Activated CD4-positive, alpha-beta T cell treated with anti-CD3 and anti-CD28 coated beads, Interleukin-2, amount 50 U/mL, for 24 hours (primary cell): ENCODE measurements at places on chromosomes 1 and 21.
A peak's percentile ranks its signal among the peaks of the same experiment; 100 is the strongest.

- DNase-seq, result no peak
Observed at GRCh38 chr1:88680911-88681622, 3.0 kb upstream of the PKN2 start.

GRCh38 chr1:1063945-1064831 lies 9.9 kb downstream of the RNF223 start:
- peak; percentile 70 for DNase-seq

GRCh38 chr1:8096105-8097011 lies 70.2 kb upstream of the ERRFI1 start:
- DNase-seq, result no peak

DNA sequence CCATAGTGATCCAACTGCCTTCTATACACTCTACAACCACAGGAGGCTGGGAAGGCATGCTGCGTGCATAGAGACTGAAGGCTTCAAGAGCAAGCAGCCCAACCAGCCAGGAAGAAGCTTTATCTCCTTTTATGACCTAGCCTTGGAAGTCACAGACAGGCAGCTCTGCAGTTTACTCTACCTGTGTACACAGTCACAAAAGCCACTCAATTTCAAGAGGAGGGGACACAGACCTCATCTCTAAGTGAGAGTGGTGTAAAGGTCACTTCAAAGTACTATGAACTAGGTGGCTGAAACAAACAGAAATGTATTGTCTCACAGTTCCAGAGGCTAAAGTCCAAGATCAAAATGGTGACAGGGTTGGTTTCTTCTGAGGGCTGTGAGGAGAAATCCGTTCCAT lies 69.6 kb upstream of the GJB5 start:
- no peak for DNase-seq

GRCh38 chr1:119943216-119943615 lies 46.9 kb upstream of the ADAM30 start:
- no peak for DNase-seq

GRCh38 chr1:3733094-3733882 lies 19.0 kb upstream of the CCDC27 start:
- DNase-seq, result no peak

DNA sequence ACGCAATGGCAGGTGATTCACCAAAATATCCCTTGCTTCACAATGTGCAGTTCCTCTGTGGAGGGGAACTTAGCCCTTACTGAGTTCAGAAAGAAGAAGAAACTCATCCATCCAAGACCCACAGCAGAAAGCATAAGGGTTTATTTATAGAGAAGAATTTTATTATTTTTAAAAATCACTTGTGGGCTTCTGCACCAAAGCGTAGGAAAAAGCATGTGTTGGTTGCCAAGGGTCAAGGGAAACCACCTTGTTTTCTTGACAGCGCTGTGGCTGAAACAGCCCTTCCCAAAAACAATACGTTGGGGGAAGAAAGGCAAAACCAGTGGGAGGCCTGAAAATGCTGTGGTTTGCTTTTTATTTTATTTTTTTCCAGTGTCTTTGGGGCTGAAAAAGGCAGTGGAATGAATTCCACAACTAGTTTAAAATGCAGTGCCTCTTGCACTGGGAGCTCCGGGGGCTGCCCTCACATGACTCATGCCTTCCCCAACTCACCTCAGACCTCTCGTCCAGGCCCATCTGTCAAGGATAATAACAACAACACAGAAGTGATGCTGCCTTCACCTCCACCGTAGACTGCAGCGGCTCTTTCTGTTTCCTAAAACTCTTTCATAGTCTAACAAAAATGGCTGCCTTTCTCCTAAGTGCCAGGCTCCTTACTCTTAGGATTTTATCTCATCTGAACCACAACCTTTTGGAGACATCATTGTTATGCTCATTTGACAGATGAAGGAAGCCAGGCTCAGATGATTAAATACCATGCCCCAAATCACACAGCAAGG lies 224.2 kb upstream of the JUN start:
- DNase-seq, result peak; percentile 16

GRCh38 chr1:22782406-22782805 lies 71.8 kb downstream of the EPHB2 start:
- DNase-seq, result no peak

GRCh38 chr1:246733704-246734103 lies 9.5 kb downstream of the SCCPDH start:
- DNase-seq, result no peak

DNA sequence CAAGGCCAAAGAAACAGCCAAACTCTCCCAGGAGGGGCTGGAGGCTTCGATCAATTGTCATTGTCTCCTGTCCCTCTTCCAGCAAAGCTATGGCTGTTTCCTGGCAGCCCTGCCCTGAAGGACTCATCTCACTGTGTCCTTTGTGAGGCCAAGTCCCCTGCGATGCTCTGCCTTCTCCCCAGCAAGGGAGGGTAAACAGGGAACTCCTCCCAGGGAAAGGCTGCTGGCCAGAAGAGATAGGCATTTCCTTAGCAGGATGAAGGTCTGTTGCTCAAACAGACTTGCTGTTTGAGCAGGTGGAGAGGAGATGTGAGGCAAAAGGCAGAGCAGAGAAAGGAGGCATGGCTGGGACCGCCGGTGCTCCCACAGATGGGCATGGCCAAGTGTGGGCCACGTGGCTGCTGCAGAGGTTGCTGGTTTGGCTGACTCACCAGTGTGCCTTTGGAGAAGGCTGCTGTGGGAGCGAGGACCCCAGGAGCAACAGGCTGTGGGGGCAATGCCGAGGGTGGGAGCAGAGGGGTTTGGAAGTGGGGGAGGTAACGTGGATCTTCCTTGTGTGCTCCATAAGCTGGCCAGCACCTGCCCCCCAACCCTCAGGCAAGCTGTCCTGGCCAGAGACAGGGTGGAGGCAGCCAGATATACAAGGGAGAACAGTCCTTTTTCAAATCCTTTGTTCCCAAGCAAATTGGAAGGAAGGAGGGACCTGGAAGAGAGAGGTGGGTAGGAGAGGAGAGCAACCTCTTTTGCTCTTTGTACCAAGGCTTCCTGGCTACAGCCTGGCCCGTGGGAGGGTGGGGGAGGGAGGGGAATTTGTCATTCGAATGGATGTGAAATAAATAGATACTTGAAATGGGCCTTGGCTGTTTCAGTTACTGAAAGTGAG lies 449.8 kb downstream of the SIPA1L2 start:
- DNase-seq, result no peak

GRCh38 chr1:170064821-170065220 lies 9.7 kb downstream of the KIFAP3 start:
- no peak for DNase-seq

- DNase-seq, result no peak
Observed at GRCh38 chr1:44604157-44604955, 69.9 kb downstream of the TMEM53 start.

DNA sequence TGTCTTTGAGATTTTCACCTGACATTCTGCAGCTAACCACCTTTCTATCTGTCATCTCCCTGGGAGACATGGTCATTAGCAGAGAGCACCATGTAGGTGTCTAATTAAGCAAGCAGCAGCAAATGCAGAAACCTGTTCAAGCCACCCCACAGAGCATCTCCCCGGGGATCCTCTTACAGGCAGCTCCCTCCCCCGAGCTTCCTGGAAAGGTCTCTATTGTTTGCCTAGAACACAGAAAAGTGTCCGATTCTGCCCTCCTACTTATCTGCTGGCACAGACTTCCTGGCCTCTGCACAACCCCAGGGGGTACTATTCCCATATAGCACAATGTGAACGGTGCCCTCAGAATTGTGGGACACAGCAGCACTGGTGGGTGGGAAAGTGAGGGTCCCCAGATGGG lies 46.1 kb downstream of the PLEKHA6 start:
- no peak for DNase-seq

DNA sequence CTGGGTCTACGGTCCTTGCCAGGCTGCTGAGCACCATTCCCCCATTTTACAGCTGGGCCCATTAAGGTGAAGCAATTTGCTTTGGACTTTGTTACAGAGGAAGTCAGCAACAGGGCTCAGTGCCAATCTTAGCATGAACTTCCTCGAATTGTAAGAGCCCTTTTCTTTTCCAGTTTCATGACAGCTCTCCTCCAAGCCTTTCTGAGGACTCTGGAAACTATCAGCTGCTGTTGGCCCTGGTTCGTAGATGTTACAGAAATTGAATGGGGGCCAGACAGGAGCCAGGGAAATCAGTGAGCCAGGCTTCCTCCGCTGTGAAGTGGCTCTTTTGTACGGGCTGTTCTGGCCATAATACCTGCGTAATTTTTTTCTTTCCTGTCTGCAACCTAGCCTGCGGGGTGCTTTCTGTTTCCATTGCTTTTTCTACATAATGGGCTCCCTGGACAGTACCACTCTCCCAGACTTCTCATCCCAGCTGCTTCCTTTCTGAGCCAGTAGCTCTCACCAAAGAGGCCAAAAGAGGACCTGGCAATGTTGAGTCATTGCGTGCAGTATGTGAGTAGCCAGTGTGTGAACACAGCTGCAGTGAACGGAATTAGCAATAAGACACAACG lies 386.3 kb downstream of the DISC1 start:
- DNase-seq, result no peak

GRCh38 chr1:161190962-161191521 lies 7.8 kb downstream of the ADAMTS4 start:
- no peak for DNase-seq

- no peak for DNase-seq
Observed at GRCh38 chr1:26307363-26307781, 936 bp upstream of the UBXN11 start.

- DNase-seq, result no peak
Observed at GRCh38 chr1:235152235-235152634, 8.8 kb downstream of the RBM34 start.

DNA sequence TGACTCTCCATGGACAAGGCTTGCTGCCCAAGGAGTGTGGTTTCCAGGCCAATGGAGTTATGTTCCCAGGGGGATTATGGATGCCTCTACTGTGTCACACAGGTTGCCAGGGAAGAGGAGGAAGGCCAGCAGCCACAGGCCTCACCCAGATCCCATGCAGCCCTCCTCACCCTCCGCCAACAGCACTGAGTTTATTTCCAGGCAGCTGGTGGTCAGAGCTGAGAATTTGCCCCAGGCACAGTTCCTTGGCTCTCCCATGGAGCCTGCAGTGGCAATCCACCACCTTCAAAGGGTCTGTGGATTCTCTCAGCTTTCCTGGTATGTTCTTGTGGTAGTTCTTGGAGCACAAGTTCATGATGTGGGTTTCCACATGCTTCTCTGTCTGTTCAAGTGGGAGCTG lies 79.2 kb downstream of the NTNG1 start:
- DNase-seq, result no peak

DNA sequence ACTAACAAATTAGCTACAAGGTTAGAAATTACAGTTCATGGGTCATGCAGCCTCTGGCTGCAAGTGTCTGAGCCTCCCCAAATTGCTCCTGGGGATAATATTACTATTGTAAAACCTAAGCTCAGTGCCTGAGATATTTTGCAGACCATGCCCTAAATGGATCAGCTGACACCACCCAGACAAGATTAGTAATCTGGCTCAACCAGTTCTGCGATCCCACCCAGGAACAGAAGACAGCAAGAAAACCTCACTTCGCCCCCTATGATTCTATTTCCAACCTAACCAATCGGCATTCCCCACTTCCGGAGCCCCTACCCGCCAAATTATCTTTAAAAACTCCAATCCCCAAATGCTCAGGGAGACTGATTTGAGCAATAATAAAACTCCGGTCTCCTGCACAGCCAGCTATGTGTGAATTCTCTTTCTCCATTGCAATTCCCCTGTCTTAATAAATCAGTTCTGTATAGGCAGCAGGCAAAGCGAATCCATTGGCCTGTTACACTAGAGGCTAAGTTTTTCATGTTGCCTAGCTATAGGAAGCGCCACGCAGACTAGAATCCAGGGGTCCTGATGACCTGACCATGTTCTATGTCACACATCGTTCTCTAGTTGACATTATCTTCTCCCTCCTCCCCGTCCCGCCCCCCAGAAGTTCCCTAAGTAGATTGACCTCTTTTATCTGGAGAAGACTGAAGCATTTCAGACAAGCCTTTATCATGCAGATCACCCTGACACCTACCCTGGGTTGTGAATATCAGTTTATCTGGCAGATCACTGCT lies 22.4 kb upstream of the ZFYVE9 start:
- DNase-seq, result no peak

GRCh38 chr1:222026280-222026679 lies 284.4 kb upstream of the DUSP10 start:
- no peak for DNase-seq

DNA sequence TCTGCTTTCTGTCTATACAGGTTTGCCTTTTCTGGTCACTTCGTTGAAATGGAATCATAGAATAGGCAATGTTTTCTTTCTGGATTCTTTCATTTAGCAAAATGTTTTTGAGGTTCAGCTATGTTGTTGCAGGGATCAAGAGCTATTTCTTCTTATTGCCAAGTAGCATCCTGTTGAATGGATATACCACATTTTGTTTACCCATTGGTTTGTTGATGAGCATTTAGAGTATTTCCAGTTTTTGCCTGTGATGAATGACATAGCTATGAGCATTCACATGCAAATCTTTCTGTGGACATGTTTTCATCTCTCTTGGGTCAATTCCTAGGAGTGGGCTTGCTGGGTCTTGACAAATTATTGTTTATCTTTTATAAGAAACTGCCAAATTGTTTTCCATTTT lies 115.5 kb downstream of the ACTL8 start:
- DNase-seq, result no peak

GRCh38 chr1:242431786-242432185 lies 92.7 kb downstream of the PLD5 start:
- no peak for DNase-seq

DNA sequence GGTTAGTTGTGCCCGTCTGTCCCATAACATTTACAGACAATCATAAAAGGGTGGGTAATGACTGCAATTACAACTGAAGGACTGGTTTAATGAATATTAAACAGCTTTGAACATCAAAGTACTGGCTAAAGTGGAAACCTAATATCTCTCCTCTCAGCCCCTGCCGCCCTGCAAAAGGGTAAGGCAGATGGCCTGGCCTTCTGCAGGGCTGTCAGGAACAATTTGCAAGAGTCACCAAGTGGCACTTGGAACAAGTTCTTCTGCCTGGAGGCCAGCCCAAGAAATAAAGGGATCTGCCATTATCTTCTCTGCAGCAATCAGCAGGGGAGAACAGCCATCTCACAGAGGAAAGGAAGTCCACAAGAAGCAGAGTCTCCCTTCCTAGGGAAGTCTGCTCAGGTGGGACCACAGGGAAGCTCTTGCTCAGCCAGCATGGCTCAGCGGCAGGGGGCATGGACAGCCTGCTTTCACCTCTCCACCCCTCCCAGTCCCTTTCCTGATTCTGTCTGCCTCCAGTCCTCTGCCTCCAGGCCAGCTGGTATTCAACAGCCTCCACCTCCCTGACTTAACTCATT lies 96.1 kb downstream of the TRABD2B start:
- no peak for DNase-seq

GRCh38 chr1:201370500-201370899 lies 7.0 kb downstream of the TNNT2 start:
- no peak for DNase-seq
